ENCODE measurements at places on chromosomes 1 and 21. TPM values are rescaled to one million over a fixed set of nuclear protein-coding genes. Genes with fewer than 3 reads are reported as not detected.
A peak's percentile ranks its signal among the peaks of the same experiment; 100 is the strongest.

The C1QB gene
- total RNA-seq: 707 TPM

The LMOD1 gene
- total RNA-seq: 38.3 TPM

The EPHA2 gene
- 44.8 TPM for total RNA-seq

The CLCC1 gene
- total RNA-seq: 35.1 TPM

The ADSS2 gene
- 34.2 TPM for total RNA-seq

DNA sequence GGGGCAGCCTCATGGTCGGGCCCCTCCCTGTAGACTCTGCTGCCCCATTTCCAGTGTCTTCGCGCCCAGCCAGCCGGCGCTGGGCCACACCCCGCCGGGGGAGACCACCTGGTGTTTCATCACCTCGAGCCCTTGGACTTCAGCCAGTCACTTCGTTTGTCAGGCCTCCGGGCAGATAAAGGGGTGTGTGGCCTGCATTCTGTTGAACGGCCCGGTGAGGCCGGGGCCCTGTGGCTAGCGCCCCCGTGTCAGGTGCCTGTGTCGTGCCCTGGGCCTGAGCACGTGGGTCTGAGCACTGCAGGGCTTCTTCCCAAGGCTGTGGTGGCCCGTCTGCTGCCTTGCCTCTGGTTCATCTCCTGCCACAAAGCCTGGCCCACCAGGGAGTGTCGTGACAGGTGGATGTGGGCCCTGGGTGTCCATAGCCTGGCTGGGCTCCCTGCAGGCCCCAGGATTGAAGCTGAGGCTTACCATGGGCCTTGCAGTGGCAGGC, 65.2 kb upstream of the DIP2A start:
- DNase-seq: no peak

GRCh38 chr21:33256019-33256418, 10.1 kb upstream of the IL10RB start:
- DNase-seq: no peak

- DNase-seq: no peak
Measured at GRCh38 chr21:14300074-14300473, 82.9 kb downstream of the HSPA13 start.

DNA sequence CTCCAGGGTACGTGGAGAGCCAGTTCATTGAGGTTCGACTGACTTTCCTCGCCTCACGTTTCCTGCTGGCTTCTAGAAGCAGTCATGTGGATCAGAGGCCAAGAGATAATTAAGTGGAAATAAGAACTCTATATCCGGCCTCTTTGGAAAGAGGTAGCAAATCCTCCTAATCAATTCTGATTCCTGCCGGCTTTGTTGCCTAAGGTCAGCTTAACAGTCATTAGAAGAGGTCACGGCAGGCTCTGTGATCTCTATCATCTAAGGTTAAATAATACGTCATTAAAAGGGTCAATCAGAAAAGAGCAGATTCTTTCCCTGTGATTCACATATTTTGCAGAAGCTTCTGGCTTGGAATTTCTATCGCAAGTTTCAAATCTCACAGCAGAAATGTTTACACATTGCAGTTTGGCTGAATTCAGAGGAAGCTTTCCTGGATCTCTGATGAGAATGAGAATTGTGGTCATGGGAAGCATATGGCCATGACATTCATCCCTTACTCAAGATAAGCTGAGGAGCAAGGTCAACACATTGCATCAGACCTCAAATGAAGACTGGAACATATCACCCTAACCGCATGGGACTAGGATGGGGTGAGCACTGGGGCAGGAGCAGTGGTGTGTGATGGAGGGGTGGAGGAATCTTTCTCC, 189.4 kb downstream of the PBX1 start:
- no peak for DNase-seq

- DNase-seq: no peak
Measured at GRCh38 chr1:168421399-168422004, 122.3 kb downstream of the XCL2 start.

GRCh38 chr1:31760471-31761470, 3.4 kb downstream of the ADGRB2 start:
- peak; percentile 77 for DNase-seq

DNA sequence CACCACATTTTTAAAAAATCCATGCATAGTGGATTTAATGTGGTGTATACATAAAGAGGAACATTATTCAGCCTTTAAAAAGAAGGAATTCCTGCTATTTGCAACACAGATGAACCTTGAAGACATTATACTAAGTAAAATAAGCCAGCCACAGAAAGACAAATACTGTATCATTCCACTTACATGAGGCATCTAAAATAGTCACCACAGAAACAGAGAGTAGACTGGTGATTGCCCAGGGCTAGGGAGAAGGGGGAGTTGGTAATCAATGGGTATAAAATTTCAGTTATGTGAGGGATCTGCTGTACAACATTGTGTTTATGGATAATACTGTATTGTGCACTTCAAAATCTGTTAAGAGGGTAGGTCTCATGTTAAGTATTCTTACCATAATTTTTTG, 10.0 kb downstream of the FAM163A start:
- no peak for DNase-seq

GRCh38 chr1:43843684-43844083, 89.9 kb upstream of the ARTN start:
- no peak for DNase-seq

DNA sequence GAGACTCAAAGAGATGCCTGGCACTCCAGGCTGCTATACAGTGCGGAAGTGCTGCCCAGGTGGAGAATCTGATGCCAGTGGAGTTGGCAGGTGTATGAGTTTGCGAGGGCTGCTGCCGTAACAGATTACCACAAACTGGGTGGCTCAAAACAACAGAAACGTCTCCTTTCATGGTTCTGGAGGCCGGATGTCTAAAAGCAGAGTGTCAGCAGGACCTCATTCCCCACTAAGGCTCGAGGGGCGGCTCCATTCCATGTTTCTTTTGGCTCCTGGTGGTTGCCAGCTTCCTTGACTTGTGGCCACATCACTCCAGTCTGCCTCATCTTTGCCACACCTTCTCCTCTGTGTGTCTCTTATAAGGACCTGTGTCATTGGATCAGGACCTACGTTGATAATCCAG, 10.0 kb downstream of the RCSD1 start:
- DNase-seq: no peak

DNA sequence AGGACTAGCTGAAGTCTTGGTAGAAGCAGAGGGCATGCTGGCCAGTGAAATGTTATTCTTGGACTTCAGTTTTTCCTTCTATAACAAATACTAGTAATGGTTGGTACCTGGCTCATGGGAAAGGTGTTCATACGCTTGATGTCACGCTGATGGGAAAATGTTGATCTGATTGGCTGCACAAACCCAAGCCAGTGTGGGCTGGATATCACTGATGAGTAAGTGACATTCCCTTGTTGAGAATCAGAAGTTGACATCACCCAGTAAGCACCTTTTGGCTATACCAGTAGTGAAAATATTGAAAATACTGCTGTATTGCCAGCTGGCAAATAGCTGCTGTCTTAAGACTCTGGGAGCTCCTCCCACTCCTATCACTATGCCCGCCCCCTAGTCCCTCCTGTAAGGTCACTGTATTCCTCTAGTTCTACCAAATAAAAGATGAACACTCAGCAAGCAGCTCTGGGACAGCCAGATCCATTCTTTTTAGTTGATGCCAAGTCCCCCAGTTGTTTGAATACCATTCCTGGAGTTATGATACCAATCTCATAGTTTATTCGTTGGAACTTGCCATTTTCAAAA, 168.2 kb downstream of the GRIK1 start:
- DNase-seq: no peak

GRCh38 chr21:45280178-45280821, 7.4 kb downstream of the POFUT2 start:
- peak; percentile 43 for DNase-seq

All from upper lobe of right lung (tissue), 1 donor.